Ovary (tissue), 10 donors: ENCODE measurements at places on chromosomes 4 and X.
A peak's percentile ranks its signal among the peaks of the same experiment; 100 is the strongest.

DNA sequence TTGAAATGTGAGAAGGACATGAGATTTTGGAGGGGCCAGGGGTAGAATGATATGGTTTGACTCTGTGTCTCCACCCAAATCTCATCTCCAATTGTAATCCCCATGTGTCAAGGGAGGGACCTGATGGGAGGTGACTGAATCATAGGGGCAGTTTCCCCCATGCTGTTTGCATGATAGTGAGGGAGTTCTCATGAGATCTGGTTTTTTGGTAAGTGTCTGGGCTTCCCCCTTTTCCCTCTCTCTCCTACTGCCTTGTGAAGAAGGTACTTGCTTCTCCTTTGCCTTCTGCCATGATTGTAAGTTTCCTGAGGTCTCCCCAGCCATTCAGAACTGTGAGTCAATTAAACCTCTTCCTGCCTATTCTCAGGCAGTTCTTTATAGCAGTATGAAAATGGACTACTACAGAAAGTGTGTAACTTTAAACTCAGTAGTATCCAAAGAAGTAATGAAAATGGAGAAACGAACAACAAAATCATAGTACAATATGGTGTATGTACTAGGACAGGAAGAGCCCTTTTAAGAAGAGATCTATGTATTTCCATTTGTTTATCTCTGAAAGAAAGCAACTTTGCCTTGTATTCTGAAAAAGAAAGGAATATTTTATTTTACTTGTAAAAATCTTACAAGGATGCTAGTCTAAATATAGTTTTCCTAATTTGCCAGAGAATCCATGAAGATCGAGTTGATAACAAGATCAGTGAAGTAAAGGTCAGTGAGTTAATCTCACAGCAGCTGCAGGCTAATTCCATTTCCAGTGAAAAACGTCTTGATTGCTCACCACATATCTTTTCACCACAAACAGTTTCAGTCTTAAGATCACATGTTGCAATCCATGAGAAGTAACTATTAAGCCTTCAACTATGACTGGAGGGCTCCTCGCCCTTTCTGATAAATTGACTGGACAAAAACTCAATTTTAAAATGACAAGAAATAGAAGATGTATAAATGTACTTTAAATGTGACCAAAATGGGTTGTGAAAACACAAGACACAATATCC is 20.5 kb downstream of the PKD2 start:
- DNase-seq: no peak

- DNase-seq: peak; percentile 24
These were observed 41.1 kb upstream of the PPARGC1A start for GRCh38 chr4:23930750-23931488.

- DNase-seq: no peak
These were observed 907.1 kb downstream of the FAT4 start for GRCh38 chr4:126221717-126222340.

DNA sequence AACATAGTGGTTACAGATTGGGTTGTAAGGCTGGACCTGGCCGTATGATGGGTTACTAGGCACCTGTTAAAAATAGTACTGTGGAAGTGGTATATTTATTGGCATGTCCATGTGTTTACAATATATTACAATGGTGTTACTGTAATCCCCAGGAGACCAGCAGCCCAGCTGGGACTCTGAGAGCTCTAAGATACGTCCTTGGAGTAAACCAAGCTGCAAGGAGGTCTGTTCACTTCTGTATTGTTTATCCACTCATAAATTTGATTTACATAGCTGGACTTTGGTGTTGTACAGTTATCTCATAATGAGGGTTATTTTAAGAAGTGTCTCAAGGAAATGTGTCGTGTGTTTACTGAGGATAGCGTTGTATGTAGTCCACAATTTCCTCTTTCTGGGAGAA is 93.8 kb downstream of the TBL1X start:
- DNase-seq: no peak

- peak; percentile 14 for DNase-seq
These were observed 24.5 kb downstream of the HTRA3 start for GRCh38 chr4:8294036-8294435.

GRCh38 chr4:8385611-8386010 is 54.9 kb downstream of the ACOX3 start:
- no peak for DNase-seq

DNA sequence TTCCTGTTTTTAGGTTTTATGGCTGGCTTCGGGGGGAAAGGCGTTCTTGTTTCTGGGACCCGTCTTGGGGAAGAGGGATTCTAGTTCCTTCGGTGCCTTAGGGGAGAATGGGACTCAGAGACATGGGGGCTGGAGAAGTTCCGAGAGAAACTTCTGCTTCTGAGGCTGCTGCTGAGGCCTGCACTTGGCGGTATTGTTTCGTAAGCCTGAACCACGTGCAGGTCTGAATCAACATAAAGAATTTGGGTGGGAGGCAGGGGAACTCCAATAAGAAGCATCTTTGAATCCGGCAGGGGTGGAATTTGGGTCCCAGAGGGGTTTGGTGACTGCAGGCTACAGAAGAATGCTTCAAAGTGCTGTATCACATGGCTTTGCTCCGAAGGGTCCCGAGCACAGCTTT is 15.1 kb downstream of the XG start:
- no peak for DNase-seq

GRCh38 chrX:12567857-12568256 is 223.4 kb upstream of the PRPS2 start:
- no peak for DNase-seq

DNA sequence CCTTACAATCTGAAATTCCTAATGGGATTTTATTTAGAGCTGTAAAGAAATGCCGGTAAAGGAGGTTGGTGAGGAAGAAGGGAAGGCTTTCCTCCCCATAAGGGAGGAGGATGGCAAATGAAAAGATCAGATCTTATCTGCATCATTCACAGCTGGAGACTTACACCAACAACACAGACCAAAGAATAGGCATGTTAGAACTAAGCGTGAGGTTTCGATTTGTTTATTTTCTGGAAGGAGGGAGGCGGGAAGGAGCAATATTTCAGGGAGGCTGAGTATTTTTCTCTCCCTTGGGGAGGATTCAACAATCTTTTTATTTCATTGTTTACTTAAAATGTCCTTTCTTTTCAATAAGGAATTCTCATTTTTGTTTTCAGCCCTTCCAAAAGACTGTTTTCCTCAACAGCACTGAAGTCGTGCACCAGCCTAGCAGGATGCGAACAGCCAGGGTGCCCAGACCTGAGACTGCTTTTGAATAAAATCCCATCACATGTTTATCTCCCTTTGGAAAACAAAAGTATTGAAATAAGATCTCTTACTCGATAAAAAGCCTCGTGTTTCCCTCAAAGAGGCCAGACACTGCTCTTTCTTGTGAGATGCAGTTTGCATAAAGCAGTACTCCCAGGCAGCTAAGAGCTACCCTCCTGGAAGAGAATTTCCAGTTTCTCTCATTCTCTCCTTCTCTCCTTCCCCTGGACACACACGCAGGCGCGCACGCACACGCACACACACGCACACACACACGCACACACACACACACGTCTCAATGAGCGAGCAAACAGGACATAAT is 236.1 kb downstream of the MGST2 start:
- no peak for DNase-seq

DNA sequence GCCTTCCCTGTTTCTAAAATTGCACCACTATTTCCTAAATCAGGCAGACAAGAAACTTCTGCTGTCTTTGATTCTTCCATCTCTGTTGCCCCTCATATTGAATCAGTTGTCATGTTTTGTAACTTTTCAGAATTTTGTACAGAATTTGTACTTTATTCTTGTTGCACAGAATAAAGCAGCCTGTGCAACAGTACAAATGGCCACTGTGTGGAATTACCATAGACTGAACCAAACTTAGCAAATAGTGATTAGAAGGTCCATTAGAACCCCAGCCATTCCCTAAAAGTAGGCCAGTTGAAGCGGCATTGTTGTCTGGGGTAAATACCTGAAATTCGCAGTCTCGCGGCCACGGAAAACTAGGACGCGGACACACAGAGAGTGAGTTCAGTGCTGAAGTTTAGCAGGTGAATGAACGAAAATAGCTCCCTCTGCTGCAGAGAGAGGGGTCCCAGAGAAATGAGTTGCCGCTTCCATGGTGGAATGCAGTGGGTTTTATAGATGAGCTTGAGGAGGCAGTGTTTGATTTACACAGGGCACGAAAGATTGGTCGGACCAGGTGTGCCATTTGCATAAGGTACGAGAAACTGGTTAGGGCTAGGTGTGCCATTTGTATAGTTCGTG is 71.8 kb downstream of the C4orf33 start:
- DNase-seq: no peak

DNA sequence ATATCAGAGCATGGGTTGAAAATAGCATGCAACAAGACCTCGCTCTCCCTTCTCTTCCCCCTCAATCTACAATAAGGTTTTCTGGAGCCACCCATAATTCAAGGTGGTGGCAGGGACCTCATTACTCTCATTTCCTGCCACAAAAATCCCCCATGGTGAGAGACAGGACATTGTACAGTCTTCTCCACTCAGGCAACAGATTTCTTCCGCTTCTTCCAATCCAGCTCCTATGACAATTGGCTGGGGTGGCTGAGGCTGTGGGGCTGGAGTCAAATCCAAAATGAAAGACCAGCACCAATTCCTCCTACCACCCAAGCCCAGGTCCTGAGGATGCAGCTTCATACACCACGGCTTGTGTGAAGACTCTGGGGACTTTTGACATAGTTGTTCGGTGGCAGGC is 40.3 kb upstream of the NKRF start:
- no peak for DNase-seq

DNA sequence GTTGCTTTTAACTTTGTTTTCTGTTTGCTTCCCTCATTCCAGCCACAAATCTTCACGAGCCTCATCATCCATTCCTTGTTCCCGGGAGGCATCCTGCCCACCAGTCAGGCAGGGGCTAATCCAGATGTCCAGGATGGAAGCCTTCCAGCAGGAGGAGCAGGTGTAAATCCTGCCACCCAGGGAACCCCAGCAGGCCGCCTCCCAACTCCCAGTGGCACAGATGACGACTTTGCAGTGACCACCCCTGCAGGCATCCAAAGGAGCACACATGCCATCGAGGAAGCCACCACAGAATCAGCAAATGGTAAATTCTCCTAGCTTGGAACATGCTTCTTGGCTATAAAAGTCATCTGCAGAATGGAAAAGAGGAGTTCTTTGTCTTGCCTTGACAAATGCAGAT is 12.6 kb downstream of the AMTN start:
- no peak for DNase-seq

GRCh38 chrX:136496186-136496763 is 1.1 kb upstream of the HTATSF1 start:
- no peak for DNase-seq

DNA sequence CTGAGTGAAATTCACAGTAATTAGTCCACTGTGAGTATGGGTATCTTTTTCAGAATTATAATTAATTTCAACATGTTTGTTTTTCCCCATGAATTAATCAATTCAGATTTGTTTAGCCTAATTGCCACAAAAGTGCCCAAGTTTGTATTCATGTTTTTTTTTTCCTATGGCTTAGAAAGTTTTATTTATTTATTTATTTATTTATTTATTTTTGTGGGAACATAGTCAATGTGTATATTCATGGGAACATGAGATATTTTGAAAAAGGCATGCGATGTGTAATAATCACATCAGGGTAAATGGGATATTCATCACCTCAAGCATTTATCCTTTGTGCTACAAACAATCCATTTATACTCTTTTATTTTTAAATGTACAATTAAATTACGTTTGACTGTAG is 475.3 kb downstream of the ADGRL3 start:
- DNase-seq: no peak

DNA sequence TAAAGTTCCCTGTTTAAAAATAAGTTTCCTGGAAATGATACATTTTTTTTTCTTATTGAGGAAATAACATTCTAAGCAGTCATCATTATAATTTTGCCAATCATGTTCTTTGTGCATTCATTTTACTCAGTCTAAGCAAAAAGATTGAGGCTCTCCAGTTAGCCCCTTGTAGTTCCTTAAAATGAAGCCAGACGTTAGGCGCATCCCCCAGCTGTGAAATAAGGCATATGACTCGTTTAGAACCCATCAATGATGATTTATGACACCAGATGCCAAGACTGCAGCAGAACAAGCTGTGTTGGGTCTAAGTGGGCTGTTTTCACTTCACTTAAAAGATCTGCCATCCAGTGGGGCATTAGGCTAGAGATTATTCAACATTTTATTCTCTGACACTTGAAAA is 17.0 kb downstream of the PDGFC start:
- no peak for DNase-seq

GRCh38 chr4:71558248-71558647 is 219.4 kb downstream of the SLC4A4 start:
- DNase-seq: no peak

DNA sequence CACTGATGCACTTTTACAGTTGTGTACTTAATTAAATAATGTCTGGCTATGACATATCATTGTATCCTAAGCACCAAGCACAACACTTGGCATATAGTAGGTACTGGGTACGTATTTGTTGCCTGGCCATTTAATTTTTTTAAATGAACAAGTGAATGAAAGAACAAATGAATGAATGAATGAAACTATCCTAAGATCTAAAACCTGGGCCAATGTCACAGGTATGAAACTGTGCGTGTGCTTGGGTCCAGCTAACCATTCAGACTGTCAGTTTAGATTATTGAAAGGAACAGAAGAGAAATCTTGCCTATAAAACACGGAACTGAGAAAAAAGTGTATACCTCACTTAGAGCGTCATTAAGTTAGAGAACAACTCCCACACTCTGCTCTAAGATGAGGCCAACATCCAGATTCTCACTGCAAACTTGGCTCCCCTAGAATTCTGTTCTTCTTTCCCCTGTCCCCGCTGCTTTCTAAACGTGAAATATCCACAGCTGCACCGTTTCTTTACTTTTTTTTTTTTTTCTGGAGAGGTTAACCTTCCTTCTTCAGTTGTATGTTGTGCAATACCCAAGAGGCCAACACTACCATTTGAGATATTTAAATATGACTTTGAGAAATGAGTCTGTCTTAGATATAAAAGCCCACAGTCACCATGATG is 17.3 kb upstream of the SEL1L3 start:
- no peak for DNase-seq

DNA sequence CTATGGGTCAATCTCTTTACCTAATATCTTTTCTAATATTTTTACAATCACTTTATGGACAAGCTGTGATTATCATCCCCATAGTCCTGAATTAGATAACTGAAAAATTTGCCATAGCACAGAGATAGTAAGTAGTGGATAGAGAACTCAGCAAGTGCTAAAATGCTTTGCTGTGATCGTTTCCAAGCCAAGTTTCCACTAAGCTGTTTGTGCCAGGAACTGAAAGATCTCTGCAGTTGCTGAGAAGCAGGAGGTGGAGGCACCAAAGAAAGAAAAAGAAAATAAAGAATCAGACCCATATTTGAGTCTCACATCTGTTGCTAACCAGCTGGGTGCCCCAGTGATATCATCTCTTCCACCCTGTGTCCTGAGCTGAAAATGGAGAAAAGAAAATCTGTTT is 605.6 kb upstream of the BOD1L1 start:
- DNase-seq: no peak
